ENCODE measurements at places on chromosomes 2 and 18.

- no peak for DNase-seq
These were observed 67.5 kb downstream of the FASTKD2 start for GRCh38 chr2:206832873-206833272.

DNA sequence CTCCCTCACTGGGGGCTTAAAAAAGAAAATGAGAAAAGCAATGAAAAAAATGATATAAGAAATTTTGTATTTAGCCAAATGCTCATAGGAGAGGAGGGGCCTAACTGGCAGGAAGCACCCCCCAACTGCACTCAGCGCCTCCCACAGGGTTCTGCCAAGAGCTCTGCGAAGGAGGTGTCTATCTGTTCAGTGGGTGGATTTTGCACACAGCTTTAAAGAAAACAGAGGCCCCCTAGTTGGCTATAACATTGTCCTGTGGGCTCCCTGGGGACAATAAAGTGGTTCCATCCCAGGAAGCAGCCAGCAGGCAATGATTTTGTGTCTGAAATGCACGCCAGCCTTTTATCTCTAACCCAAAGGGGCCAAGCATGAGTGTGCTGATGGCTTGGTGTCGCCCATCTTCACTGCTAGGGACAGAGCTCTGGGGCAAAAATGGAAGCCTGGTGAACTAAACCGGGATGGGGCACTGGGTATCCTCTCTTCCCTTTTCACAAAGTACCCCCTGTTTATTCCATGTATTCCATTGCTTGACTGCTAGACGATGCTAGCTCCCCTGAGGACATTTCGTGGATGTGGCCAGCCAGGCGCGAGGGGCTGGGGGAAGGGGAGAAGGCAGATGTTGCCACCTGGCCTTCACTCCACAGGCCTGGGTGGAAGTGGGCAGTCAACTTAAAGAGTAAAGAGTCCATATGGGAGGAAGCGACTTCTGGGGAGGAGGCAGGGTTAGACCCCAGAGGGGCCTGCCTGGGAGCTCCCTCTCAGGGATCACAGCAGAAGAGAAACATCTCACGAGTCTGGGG, 205.7 kb downstream of the CYP26B1 start:
- no peak for DNase-seq

DNA sequence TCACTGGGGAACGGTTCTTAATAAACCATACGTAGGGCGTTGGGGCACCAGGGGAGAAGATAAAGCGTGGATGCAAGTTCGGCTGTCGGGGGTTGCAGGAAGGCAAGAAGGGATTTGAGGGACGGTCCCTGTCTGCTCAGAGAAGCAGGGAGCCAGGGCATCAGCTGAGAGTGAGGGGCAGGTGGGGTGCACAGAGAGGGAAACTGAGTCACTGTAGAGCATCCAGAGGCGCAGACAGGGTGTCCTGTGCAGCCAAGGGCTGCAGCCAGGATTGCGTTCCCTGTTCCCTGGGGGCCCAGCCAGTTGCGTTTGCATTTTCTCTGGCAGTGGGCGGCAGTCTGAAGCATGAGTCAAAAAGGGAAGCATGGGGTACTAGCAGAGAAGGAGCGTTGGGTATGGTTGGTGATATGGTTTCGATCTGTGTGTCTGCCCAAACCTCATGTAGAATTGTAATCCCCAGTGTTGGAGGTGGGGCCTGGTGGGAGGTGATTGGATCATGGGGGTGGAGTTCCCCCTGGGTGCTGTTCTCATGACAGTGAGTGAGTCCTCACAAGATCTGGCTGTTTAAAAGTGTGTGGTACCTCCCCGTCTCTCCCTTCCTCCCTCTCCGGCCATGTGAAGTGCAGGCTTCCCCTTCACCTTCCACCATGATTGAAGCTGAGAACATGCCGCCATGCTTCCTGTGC, 202.9 kb downstream of the NDUFA10 start:
- DNase-seq: no peak

DNA sequence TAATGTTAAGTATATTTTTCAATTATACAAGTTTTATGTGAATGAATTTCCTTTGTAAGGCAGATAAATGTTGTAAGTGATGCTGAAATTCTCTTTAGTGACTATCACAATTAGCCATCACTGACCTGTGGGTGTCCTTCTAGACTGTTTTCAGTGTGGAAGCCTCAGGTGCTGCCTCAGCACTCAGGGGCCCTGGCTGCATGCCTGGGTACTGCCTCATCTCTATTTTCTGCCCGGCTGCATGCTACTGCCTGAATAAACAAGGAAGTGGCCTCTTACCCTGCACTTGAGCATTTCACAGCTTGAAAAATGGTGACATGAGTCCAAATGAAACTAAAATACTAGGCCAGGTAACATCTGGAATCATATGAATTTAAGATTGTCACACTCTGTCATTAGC, 787.6 kb upstream of the SALL3 start:
- DNase-seq: no peak

GRCh38 chr18:9709304-9709877, 1.3 kb downstream of the RAB31 start:
- no peak for DNase-seq

GRCh38 chr18:9825571-9826073, 60.2 kb upstream of the TXNDC2 start:
- no peak for DNase-seq

DNA sequence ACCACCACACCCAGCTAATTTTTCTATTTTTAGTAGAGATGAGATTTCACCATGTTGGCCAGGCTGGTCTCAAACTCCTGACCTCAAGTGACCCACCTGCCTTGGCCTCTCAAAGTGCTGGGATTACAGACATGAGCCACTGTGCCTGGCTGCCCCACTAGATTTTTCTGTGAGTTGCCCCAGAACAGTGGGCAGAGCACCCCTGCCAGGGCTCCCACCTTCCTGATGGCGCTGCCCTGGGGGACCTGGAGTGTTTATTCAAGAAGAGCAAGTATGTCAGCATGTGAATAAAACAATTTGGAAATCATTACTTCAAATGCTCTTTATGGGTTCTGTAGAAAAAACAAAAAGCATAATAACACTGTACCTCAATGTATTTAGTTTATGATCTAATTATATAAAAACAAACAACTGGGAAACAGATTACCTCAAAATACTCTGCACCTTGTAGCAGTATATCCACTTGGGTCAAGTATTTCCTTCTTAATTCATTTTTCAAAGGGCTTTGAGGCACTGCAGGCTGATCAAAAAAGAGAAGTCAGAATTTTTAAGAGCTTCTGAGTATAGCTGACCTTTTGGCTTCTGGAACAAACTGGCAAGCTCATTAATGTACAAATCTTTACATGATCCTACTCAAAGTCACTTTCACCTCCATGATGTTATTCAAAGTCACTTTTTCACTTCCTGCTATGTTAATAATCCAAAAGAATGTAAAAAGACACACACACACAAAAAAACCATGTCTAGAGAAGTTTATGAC, 8.9 kb downstream of the HJURP start:
- no peak for DNase-seq

DNA sequence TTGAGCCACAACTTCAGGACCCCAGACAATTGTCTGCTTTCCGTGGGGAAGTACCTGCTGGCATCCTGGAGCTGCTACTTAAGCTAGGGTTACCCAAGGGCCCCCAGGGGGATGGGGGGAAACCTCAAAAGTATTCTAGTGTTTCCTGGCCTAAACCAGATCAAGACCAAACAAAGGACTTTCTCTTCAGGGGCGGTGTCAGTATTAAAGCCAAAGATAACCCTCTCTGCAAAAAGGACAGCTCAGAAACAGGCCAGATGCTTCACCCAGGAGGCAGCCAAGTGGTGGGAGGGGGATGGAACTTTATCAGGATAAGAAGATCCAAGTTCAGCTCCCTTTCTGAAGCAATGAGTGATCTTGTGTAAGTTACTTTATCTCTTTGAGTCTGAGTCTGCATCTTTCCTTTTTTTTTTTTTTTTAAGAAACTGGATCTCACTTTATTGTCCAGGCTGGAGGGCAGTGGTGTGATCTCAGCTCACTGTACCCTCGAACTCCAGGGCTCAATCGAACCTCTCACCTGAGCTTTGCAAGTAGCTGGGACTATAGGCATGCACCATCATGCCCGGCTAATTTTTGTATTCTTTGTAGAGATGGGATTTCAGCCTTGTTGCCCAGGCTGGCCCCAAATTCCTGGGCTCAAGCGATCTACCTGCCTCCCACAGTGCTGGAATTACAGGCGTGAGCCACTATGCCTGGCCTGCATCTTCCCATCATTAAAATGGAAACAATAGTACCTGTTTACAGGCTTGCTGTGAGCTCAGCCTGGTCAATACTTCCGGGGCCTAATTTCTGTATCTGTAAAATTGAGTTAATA, 151.8 kb upstream of the PTPRM start:
- no peak for DNase-seq

GRCh38 chr2:66329081-66329605, 105.8 kb upstream of the MEIS1 start:
- no peak for DNase-seq

- no peak for DNase-seq
These were observed 181.8 kb downstream of the SP3 start for GRCh38 chr2:173783382-173783781.

GRCh38 chr2:8682719-8683667, 1.1 kb downstream of the ID2 start:
- peak; percentile 37 for DNase-seq

GRCh38 chr2:29314816-29315571, 199.8 kb downstream of the CLIP4 start:
- DNase-seq: peak; percentile 58

- DNase-seq: no peak
These were observed 466.6 kb downstream of the LPIN1 start for GRCh38 chr2:12212841-12213597.

GRCh38 chr2:164840930-164841718, 499 bp downstream of the COBLL1 start:
- DNase-seq: peak; percentile 61

All from HAP-1 (cell line).